Left forelimb (tissue), 1 donor: ENCODE measurements at places on chromosomes 2 and 18.

GRCh38 chr18:70373042-70373519 is 84.2 kb downstream of the SOCS6 start:
- no peak for DNase-seq

DNA sequence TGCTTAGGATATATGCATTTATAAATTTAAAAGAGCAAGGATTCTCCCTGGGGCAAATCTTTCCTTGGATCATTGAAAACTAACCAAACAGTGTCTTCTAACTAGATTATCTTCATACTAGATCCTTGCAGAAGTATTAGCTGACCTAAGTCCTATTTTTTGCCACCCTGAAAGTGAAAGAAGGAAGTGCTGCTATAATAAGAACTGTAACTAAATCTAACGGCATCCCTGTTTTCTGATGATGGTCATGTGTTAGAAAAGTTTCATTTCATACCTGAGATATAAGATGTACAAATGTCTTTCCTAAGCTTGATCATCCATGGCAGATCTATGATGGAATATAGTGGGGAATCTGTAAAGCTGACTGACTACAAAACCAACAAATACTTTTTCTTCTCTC is 102.7 kb downstream of the MAP2 start:
- no peak for DNase-seq

DNA sequence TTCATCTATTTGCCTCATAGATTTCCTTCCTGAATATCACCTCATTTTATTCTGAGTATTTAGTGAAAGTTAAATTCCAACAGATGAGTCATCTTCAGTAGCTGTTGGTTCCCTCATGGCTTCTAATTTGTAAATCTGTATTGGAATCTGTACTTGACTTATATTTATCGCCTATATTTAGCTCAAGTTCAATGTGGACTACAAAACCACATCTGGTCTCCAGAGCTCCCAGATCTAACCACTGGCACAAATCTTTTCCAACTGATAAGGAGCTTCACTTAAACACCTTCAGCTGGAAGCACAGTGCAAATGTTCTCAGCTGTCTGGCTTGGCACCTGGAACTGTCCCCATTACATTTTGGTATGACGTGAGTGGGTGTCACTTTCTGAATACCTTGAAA is 82.8 kb upstream of the DSEL start:
- no peak for DNase-seq

- no peak for DNase-seq
These were observed 124.3 kb downstream of the PAX3 start for GRCh38 chr2:222174450-222174849.

DNA sequence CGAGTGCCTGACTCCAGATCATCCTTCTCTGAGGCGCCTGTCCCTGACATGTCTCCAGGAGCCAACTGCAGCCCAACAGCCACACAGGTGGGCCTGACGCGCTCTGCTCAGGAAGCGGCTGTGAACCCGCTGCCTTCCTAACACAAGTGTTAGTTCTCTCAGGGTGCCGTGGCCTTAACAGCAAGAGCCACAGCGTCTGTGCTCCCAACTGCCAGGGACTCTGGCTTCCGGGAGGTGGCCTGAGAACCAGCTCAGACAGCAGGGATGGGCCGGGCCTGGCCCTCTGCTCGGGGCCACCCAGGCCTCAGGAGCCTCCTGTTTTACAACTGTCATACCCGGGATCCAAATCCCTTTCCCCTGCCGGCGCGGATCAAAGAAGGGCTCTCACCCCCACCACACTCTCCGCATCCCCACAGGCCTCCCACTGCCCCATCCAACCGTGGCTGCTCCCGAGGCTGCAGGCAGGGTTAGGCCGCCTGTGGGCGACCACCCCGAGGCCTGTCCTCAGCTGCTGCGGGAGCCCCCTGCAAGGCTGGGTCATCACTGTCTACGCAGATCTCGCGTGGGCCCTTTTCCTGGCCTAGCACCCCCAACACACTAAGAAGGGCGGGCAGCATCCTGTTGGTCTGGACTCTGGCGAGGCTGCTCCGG is 114.2 kb upstream of the ZNF236 start:
- DNase-seq: no peak

- no peak for DNase-seq
These were observed 1693.4 kb upstream of the SLC39A10 start for GRCh38 chr2:193963472-193964119.

DNA sequence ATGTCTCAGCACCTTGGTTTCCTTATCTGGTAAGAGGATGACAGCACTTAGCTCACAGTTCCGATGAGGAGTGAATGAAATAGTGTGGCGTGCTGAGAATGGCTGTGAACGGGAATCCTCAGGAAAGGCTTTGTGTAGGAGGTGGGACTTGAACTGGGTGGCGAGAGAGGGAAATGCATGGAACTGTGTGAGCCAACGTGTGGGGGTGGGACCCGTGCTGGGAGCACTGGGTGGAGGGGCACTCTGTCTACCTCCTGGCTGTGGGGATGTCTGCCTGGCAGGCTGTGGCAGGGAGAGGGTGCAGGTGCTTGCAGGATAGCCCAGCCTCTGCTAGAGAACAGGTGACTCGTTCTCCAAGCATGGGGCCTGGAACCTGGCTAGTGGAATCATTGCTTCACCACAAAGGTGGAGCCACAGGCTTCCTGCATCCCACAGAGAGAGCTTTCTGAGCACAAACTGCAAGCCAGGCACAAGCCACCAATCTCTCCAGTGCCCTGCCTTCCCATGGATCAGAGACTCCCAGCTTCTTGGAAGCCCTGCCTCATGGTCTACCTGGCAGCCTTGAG is 145.2 kb downstream of the CELF4 start:
- DNase-seq: no peak

GRCh38 chr18:64032312-64032711 is 62.4 kb downstream of the SERPINB8 start:
- DNase-seq: no peak

GRCh38 chr2:45857867-45858520 is 206.5 kb downstream of the PRKCE start:
- DNase-seq: peak; percentile 47

- no peak for DNase-seq
These were observed 7.3 kb upstream of the PLEK start for GRCh38 chr2:68357605-68358337.

- no peak for DNase-seq
These were observed 126.0 kb downstream of the NXPH2 start for GRCh38 chr2:138654146-138654545.

DNA sequence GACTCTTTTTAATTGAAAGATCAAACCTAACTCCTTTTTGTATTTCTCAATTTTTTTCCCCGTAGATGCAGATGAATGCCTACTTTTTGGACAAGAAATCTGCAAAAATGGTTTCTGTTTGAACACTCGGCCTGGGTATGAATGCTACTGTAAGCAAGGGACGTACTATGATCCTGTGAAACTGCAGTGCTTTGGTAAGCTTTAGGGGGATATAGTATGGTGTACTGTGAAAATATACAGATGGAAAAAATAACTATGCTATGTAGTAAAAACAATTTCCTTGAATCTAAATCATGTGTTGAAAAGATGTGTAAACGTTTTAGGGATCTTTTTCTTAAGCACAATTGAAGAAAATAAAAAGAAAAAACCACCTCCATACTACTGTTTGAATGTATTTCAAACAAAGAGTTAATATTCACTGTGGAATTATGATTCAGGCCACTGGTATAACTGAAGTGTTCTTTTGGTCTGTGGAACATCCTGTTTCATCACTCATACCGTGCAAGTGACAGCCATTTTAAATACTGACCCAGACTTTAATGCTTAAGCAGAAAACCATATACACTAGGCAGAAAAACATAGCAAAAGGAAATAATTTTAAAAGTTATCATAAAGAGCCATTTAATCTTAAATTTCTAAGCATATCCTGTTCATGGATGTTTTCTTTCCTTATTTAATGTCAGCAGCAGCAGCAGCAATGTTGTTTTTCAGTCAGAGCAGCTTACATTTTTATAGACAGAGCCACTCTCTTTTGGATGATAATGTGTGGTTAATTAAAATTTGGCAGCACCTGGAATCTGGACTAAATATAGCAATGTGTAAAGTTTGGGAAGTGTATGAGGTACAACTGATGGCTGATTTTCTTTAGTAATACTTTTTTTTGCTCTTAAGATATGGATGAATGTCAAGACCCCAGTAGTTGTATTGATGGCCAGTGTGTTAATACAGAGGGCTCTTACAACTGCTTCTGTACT is 112.8 kb upstream of the RASGRP3 start:
- no peak for DNase-seq

GRCh38 chr2:196390243-196391148 is 219.1 kb upstream of the STK17B start:
- no peak for DNase-seq

DNA sequence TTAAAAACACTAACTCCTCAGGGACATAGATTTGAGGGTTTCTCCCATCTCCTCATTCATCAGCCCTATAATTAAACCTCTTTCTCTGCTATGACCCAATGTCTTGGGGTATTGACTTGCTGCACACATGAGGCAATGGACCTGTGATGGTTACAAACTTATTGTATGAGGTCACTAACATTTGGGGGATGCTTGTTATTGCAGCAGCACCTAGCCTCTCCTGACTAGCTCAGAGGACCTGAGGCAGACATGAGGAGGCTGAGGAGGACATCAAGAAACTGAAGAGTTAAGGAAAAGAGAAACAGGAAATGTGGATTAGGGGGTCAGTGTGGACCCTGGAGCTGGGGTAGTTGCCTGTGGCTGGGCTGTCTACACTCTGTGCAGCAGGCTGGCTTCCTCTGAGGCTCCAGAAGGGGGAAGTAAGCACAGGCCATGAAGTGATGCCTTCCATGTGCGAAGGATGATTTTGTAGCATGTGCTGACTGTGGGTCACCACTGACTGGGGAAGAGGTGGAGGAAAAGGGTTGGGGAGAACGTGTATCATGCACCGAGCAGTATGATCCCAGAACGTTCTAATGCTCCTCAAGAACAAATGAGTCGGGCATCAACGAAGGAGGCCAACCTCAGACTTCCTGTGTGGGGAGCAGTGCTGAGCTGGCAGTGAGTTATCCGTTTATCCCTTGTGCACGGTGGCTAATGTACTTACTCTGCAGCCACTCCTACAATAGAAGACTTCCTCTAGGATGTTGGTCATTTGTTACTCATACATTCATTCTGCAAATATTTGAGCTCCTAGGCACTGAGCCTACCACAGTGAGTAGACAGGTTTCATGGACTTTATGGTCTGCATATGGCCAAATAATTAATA is 42.1 kb upstream of the RFX8 start:
- no peak for DNase-seq

GRCh38 chr2:184004289-184004947 is 593.9 kb upstream of the ZNF804A start:
- DNase-seq: no peak

- DNase-seq: no peak
These were observed 83.1 kb downstream of the SDC1 start for GRCh38 chr2:20141806-20142205.

DNA sequence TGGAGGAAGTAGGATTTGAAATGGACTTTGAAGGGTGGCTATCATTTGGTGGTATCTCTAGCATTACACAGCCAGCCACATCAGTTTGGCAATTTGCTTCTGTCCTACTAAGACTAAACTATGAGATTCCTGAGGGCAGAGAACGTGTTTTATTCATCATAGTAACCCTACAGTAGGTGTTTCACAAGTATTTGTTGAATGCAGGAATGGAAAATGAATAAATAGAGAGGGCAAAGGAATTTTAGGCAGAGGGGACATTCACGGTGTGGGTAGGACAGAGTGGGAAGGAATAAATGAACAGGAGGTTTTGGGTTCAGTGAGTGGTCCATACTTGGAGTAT is 15.7 kb upstream of the GPR39 start:
- no peak for DNase-seq

- DNase-seq: peak; percentile 25
These were observed 53.3 kb downstream of the INHBB start for GRCh38 chr2:120398996-120399888.

GRCh38 chr18:26233208-26233607 is 7.0 kb downstream of the TAF4B start:
- no peak for DNase-seq

GRCh38 chr2:146587291-146587713 is 1257.5 kb upstream of the ACVR2A start:
- DNase-seq: no peak
